ENCODE measurements at places on chromosomes 11 and 22.
A peak's percentile ranks its signal among the peaks of the same experiment; 100 is the strongest.

DNA sequence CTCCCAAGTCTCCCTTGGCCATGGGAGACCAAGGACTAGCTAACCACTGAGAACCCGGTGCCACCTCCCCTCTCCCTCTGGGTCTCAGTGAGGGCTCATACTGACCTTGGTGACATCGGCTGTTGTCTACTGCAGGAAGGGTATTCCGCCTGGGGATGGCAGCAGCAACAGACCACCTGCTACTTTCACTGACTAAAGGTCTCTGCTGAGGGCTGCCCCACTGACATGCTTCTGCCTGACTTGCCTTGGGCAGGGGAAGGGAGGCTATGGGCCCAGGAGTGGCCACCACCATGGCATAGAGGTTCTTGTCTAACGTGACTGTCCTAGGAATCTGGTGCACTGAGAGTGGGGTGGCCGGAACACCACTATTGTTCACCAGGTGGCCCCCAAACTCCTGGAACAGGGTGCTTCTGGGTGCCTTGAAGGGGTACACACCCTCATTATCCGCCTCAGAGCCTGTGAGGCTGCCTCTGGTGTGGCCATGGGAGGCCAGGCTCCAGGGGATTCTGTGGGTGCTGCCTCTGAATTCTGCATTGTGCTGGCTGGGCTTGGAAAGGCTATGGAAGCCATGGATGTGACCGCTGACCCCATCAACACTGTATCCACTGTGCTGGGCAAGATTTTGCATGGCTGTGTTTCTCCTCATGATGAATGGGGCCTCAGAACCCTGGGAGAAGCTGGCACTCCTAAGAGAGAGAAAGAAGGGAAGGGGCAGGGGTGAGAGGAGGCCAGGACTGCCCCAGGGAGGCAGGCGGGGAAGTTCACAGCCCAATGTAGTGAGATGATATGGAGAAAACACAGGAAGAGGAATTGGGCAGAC is 38.3 kb downstream of the GAB4 start:
- DNase-seq = no peak

DNA sequence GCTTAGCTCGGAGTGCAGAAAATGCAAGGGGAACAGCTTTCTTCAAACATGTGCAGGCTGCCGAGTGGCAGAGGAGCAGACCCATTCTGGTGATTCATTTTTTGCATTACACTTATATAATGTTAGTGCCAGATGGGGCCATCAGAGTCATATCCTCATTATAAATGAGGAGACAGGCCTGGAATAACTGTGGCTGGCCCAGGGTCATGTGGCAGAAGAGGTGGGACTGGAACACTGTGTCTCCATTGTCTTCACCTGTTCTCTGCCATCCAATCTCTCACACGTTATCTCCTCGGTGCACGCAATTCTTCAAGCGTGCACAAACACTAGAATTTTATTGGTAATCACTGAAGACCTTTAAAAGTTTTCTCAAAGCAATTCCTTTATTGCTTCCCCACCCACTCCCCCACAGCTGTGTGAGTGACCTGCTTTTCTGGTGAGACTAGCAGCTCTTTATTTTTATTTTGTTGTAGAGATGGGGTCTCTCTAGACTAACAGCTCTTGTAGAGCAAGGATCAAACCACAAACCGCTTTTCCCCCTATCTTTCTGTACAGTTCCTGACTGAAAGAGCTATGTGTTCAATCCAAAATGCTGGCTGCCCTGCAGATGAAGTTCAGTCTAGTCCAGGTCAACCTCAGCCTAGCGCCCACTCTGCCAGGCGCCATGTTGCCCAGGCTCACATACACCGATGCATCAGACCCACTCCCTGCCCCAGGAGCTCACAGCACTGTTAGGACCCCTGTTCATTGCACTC is 75.3 kb downstream of the ST3GAL4 start:
- peak; percentile 60 for DNase-seq

- no peak for DNase-seq
Measured at GRCh38 chr11:65639623-65640482, 2.0 kb downstream of the SIPA1 start.

DNA sequence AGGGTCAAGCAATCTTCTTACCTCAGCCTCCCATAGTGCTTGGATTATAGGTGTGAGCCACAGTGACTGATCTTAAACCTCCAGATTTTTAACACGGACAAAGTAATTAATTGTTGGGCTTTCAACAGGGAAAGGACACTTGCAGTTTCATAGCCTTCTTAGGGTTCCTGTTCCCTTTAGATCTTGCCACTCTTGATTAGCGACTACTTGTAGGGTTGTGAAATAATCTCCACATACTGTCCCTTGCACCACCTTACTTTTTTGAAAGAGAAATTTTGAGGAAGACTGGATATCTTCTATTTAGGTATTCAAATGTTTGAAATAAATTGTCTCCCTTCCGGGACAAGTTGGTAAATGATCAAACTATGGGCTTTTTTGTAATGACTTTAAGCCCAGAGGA is 7.6 kb downstream of the MS4A4E start:
- no peak for DNase-seq

DNA sequence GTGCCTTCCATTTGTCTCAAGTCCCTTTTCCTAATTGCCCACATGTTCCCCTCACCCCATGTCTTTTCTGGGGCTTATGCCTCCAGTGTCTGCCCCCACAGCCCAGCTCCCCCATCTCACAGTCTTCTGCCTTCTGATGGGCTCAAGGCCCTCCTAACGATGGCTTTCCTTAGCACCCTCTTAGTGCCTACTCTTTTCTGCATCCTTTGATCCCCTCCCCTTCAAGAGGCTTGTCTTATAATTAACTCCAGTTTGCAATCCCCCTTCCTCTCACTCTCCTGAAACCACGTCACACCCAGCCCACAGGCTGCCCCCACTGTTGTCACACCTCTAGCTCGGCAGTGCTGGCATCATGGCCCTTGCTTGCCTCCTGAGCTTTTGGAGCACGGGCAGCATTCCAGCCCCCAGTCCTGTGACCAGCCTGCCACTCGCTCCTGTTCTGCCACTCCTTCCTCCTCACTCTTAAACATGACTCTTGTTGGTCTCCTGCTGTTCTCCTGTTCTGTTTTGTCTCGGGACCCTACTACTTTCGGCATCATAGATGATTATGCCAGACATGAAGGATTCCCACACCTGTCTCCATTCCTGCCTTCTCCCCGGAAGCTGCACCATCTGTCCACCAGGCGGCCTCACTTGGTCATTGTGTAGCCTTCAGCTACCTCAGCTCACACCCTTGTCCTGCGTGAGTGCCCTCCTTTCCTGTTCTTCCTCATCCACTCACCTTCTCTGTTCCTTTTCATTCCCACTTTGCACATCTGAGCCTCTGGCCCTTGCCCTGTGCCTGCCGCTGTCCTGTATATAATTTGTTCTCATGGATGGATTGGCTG is 26.1 kb downstream of the UBE2L3 start:
- no peak for DNase-seq

- no peak for DNase-seq
Measured at GRCh38 chr11:8017071-8017470, 29.9 kb downstream of the EIF3F start.

- no peak for DNase-seq
Measured at GRCh38 chr11:772429-773390, 4.6 kb downstream of the GATD1 start.

GRCh38 chr11:32438866-32439489 is 3.6 kb upstream of the WT1 start:
- no peak for DNase-seq

- no peak for DNase-seq
Measured at GRCh38 chr11:35526370-35526792, 965 bp upstream of the PAMR1 start.

DNA sequence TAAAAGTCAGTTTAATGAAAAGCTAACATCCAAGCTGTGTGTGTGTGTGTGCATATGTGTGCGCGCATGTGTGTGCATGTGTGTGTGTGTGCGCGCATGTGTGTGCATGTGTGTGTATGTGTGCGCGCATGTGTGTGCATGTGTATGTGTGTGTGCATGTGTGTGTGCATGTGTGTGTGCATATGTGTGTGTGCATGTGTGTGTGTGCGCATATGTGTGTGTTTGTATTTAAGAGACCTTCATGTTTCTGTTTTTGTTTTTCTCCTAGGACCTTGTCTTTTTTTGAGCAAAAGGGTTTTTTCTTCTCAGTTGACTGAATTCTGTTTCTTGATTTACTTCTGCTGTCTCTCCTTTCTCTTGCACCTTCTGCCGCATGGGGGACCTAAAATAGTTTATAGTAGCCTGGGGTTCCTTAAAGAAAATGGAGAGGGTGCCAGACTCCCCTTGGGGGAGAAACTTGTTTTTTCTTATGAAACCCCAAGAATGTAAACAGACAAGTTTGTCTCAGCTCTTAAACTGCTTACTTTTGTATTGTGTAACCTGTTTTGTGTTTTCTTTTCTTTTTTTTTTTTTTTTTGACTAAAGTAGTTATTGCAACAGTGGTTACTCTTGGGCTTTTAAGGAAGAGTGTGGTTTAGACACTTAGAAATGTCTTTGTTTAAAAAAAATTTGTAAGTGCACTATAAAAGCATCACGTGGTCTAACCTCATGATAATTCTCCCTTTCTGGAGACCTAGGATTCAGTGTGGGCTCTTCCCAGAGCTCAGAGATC is 53.0 kb downstream of the OSBPL5 start:
- no peak for DNase-seq

GRCh38 chr11:14499178-14499559 is 442 bp downstream of the COPB1 start:
- DNase-seq = peak; percentile 29

DNA sequence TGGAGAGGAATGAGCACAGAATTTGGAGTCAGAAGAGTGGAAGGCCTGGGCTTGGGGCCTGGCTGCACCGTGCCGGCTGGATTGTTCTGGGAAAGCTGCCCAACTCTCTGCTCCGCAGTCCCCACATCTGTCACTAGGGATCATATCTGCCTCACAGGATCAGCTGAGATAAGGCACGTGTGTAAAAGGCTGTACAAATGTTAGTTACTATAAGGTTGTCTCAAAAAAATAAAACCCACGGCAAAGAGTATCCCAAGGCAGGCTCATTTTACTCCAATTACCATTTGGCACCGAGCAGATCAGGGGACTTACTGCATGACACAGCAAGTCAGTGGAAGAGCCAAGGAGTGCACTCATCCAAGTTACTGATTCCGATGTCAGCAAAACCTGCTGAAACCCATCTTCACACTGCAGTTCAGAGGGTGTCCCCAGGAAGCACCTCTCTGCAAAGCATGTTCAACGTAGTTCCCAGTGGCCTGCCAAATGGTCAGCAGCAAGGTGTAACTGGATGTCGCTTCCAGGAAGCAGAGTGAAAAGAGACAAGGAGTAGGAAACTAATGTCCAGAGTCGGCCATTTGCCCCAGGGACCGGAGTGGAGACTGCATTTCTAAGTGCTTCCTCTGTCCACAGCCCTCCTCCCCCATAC is 18.1 kb upstream of the MRTFA start:
- no peak for DNase-seq

GRCh38 chr22:49238181-49239141 is 589.2 kb downstream of the BRD1 start:
- DNase-seq = no peak

DNA sequence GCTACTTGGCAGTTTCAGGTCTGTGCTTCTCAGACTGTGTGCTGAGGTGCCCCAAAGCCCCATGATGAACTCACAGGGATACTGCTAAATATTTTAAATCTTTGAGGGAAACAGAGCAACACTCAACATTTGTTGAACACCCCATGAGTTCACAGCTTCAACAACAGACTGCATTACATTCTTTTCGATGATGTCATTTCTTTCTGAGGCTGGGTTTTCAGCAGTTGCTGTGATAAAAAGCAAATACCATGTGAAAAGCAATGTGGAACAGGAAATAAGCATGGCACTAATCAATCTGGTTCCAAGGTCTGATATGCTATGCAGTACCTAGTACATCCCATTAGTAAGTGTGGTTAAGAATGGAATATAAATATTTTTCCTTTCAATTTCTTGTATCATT is 82.7 kb downstream of the RPL27A start:
- no peak for DNase-seq

DNA sequence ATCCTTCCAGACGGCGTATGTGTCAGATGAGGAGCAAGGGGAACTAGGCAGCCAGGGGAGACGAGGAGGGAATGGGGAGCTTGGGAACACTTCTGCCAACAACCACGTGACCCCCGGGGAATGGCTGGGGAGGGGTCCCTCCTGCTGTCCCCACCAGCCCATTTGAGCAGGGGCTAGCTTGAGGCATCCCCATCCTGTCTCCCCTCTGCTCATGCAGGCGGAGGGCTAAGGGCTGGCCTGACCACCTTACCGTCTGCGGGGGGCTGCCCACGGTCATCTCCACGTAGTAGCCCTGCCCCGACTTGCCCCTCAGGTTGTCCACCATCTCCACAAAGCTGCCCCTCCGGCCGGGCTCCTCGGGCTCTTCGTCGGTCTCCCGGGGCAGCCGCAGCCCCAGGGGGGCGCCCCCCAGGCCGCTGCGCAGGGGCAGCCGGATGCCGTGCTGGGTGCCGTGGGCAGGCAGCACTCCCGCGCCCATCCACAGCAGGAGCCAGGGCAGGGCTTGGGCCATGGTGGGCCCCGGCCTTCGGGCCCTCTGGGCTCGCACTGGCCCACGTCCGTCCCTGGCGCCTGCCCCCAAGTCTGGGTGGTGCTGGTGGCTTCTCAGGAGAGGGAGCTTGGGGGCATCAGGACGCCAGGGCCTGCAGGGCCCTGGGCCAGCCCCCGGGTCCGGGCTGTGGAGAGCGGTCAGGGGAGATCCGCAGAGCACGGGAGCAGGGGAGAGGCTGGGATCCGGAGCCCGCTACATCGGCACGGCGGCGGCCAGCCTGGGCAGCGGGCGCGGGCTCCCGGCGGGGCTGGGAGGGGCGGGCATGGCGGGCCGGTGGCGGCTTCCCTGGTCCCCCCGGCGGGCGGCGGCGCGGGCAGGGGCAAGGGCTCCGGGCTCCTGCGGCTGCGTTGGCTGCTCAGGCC is 515 bp downstream of the BACE1 start:
- DNase-seq = no peak

DNA sequence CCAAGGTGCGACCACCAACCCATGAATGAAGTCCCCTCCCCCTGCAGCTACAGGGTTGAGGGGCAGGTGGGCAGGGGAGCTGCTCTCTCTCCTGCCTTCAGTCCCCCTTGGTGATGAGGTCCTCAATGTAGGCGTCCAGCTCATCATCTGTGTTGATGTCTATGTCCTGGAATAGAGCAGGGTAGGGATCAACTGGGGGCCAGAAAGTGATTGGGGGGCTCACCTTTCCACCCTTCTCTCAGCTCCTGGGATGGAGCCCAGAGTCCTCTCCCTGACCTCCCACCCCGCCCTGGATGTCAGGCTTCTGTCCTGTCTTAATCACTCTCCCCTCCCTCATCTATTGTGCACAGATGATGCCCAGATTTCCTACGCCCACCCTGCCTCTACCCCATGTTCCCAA is 41.9 kb downstream of the MORC2 start:
- DNase-seq = no peak

DNA sequence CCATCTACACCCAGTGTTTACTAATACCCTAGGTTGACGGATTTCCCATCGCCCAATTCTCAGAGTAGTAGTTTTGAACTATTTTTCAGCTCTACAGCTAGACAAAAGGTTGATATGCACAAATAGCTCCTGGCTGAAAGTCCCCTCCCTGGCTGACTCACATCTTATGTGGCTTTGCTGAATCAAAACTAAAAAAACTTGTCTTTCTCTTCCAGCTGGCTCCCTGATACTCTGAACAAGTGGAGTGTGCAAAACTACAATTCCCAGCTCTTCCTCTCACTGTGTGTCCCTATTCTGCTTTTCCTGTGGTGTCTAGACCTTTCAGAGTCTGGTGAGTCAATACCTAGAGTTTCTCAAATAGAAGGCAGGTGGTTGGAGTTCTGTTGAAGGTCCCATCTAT is 12.7 kb upstream of the LARGE1 start:
- DNase-seq = no peak

- peak; percentile 57 for DNase-seq
Measured at GRCh38 chr11:18243783-18244362, 4.6 kb downstream of the SAA2 start.
